RPMI7951 (cell line): ENCODE measurements at places on chromosomes 7 and 10. TPM values are rescaled to one million over a fixed set of nuclear protein-coding genes. Genes with fewer than 3 reads are reported as not detected.

Gene HKDC1
- 3.9 and 7.6 TPM in 2 replicates for total RNA-seq

Gene HDAC9
- total RNA-seq: 15.5 and 21.1 TPM in 2 replicates

Gene ITIH5
- 7.6 and 7.7 TPM in 2 replicates for total RNA-seq

Gene CPN1
- total RNA-seq: not detected in 2 replicates

Gene TMEM270
- not detected in 2 replicates for total RNA-seq

Gene DYNC1I1
- total RNA-seq: 2.0 and 2.5 TPM in 2 replicates

Gene FAM237B
- not detected in 2 replicates for total RNA-seq

Gene ZDHHC6
- 35.6 and 38.8 TPM in 2 replicates for total RNA-seq

Gene PIK3AP1
- total RNA-seq: 0.10 TPM in 1 of 2 replicates, not detected in the other

Gene DMBT1
- under 0.01 and 0.10 TPM in 2 replicates for total RNA-seq

Gene LIPF
- total RNA-seq: not detected in 2 replicates

Gene TET1
- 4.1 and 6.1 TPM in 2 replicates for total RNA-seq

Gene PPP1R17
- total RNA-seq: not detected in 2 replicates

Gene RNF148
- not detected in 2 replicates for total RNA-seq

Gene PSD
- total RNA-seq: 0.24 and 1.5 TPM in 2 replicates

Gene ZNF117
- 2.4 and 3.7 TPM in 2 replicates for total RNA-seq

Gene HOXA13
- 1.7 and 2.3 TPM in 2 replicates for total RNA-seq

Gene TWIST1
- total RNA-seq: 32.0 and 36.8 TPM in 2 replicates

Gene C7orf57
- 0.59 and 1.4 TPM in 2 replicates for total RNA-seq

Gene VWA2
- not detected in 2 replicates for total RNA-seq

Gene SLC18A3
- total RNA-seq: not detected in 2 replicates

Gene AKR1C8
- not detected in 2 replicates for total RNA-seq

Gene ZNF282
- 8.3 and 12.1 TPM in 2 replicates for total RNA-seq

Gene PON3
- not detected in 2 replicates for total RNA-seq

Gene TMEM139
- not detected in 2 replicates for total RNA-seq

Gene ENTPD7
- total RNA-seq: 4.6 and 4.8 TPM in 2 replicates

Gene DOCK4
- 5.5 and 10.8 TPM in 2 replicates for total RNA-seq

Gene GIMAP1
- not detected in 2 replicates for total RNA-seq

Gene NPFFR1
- not detected in 2 replicates for total RNA-seq

Gene SMO
- total RNA-seq: 0.24 and 0.29 TPM in 2 replicates

Gene CALML5
- total RNA-seq: not detected in 2 replicates

Gene CHN2
- 0.20 and 0.36 TPM in 2 replicates for total RNA-seq

Gene OR6V1
- not detected in 2 replicates for total RNA-seq

Gene GRID1
- total RNA-seq: not detected in 2 replicates

Gene C7orf33
- total RNA-seq: not detected in 2 replicates

Gene CYP17A1
- total RNA-seq: not detected in 2 replicates

Gene HGF
- under 0.01 and 0.39 TPM in 2 replicates for total RNA-seq
